ENCODE measurements at places on chromosomes 2 and 18. TPM values are rescaled to one million over a fixed set of nuclear protein-coding genes. Genes with fewer than 3 reads are reported as not detected.

Gene ANKAR
- total RNA-seq: 7.9 TPM

Gene IL1B
- total RNA-seq: 0.33 TPM

Gene AQP12B
- not detected for total RNA-seq

Gene ERMN
- total RNA-seq: not detected

Gene ITGA4
- 5.4 TPM for total RNA-seq

Gene PLCD4
- 2.9 TPM for total RNA-seq

Gene AQP12A
- total RNA-seq: not detected

Gene TPRKB
- total RNA-seq: 46.5 TPM

Gene ARHGEF4
- total RNA-seq: under 0.01 TPM

Gene SOCS6
- total RNA-seq: 29.7 TPM

Gene PGAP1
- 14.7 TPM for total RNA-seq

Gene IL1RL2
- total RNA-seq: not detected

Gene KIF5C
- total RNA-seq: 0.29 TPM

Gene KHK
- 2.6 TPM for total RNA-seq

Gene AFF3
- total RNA-seq: under 0.01 TPM

Gene IL1R1
- 2.0 TPM for total RNA-seq

Gene IL36A
- not detected for total RNA-seq

Gene TFPI
- 693 TPM for total RNA-seq

Gene SH3BP4
- 88.2 TPM for total RNA-seq

Gene TMEM169
- total RNA-seq: 0.48 TPM

Gene SERPINB2
- total RNA-seq: 0.65 TPM

Gene DYNC2LI1
- total RNA-seq: 14.4 TPM

Gene XRCC5
- 267 TPM for total RNA-seq
